ENCODE measurements at places on chromosomes 7 and 10.

- peak; percentile 26 for DNase-seq
These were observed 13.4 kb downstream of the USP54 start for GRCh38 chr10:73577788-73578187.

- DNase-seq, result no peak
These were observed 305.7 kb downstream of the CALN1 start for GRCh38 chr7:72106405-72106804.

- DNase-seq, result no peak
These were observed 137.6 kb upstream of the SAMD8 start for GRCh38 chr10:74973741-74974392.

DNA sequence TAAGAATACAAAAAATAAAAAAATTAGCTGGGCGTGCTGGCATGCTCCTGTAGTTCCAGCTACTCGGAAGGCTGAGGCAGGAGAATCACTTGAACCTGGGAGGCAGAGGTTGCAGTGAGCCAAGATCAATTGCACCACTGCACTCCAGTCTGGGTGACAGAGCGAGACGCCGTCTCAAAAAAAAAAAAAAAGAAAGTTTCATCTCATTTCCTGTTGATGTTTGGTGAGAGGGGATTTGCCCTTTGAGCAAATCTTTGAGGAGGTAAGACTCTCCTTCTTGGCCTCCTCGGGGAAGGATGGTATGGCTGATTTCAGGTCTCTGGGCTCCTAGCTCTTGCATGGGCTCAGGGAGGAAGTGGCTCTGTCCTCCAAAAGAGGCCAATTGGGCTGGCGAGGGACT lies 3.6 kb upstream of the GRID2IP start:
- no peak for DNase-seq

DNA sequence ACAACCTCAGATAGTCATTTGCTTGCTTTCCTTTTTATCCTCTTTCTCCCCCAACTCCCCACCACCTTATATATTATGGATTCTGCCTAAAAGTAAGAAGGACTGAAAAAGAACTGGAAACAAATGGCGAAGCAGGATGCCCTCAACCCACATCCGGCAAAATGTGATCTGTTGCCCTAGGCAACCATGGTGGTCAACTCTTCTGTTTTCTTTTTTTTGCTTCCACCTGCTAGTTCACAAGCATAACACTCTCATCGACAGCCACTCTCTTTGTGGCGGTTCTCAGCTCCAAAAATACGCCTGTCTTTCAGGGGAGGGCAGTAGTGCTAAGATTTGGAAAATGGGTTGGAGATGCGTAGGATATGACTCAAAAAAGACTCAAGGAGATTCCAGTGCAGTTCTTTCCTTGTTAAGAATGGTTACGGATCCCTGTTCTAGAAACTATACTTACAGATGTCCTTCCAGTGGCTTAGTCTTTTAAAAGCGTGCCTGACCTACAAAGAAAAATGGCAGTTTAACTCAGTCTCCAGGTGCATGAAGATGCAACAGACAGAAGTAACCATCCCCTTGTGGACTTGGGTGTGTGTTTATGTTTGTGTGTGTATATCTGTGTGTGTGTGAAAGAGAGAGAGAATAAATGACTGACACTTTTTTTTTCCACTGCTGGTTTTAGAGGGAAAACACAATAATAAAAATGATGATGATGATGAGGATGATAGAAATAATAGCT lies 10.7 kb downstream of the APBB1IP start:
- DNase-seq, result no peak

DNA sequence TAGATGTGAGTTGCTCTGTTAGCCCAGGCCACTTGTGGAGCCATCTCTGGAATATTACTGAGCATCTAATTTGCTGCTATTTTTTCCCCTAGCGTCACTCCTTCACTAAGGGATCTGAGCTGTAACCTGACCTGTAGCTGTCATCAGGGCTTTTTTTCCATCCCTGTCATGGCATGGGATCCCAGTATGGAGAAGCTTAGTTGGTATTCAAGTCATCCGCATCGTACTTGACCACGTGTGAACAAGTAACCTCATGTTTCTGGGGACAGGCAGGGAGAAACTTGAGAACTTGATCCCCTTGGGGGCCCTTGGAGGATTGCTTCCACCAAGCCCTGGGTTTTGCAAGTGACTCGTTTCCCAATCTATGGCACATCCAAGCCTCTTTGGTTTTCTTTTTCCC lies 474.4 kb upstream of the GALNT17 start:
- peak; percentile 65 for DNase-seq

GRCh38 chr7:131608116-131608500 lies 51.7 kb upstream of the PODXL start:
- peak; percentile 62 for DNase-seq

DNA sequence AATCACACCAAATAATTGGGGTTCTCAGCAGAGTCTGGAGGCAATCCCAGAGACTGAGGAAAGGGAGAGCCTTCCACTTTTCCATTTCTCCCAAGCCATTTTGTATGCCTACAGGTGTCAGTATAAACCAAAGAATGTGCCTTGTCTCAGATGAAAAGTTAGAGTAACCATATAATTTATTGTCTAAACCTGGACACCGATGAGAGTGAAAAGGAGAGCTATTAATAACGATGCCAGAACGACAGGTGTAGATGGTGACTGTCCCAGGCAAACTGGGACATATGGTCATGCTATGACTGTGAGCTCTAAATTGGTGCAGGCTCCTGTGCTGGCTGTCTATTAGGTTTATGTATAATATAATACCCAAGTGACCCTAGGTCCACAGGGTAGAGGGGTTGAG lies 219.6 kb downstream of the ARHGAP12 start:
- DNase-seq, result no peak

- no peak for DNase-seq
These were observed 1042.9 kb downstream of the GATA3 start for GRCh38 chr10:9097206-9097990.

DNA sequence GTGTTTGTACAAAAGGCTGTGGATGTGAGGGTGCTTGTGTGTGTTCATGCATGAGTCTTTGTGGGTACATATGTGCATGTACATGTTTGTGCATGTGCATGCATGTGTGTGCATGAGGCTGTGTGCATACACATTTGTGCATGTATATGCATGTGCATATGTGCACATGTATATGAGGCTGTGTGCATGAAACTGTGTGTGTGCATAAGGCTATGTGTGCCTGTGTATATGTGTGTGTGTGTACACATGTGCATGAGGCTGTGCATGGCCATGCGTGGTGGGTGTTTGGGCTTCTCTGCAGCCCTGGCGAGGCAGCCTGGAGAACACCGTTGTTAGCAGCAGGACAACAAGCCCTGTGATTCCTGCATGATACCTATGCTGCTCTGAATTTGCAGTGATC lies 207.7 kb upstream of the ADCY1 start:
- DNase-seq, result no peak

- no peak for DNase-seq
These were observed 55.3 kb upstream of the C7orf33 start for GRCh38 chr7:148535217-148535616.

GRCh38 chr7:74464931-74465886 lies 11.5 kb downstream of the GTF2IRD1 start:
- no peak for DNase-seq

- no peak for DNase-seq
These were observed 7.2 kb downstream of the PRSS58 start for GRCh38 chr7:142250705-142251104.

DNA sequence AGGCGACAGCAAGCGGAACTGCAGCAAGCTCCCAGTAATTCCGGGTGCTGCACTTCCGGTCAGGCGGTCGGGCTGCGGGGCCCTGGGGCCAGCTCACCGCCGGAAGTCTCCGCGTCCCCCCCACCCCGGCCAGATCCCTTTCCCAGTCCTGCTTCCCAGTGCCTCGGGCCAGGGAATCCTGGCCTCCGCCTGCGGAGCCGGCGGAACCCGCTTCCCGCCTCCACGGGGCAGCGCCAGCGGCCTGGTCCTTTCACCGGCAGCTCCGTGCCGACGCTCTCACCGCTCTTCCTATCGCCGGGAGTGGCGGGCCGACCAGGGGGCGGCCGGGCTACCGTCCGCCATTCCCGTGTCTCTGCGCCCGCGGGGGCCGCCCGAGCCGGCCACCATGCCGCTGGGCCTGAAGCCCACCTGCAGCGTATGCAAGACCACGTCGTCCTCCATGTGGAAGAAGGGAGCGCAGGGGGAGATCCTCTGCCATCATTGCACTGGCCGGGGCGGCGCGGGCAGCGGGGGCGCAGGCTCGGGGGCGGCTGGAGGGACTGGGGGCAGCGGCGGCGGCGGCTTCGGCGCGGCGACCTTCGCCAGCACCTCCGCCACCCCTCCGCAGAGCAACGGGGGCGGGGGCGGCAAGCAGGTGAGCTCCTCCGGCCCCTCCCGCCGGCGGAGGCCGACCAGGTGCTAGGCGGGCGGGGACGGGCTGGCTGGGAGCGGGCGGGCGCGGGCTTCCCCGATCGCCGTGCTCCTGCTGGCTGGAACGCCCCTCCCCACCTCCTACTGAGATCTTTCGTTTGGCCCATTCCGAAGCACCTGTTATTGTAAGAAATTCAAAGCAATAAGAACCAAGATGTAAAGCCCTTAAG lies at the start of gene GATAD1:
TSS of gene GATAD1 (plus strand) at position 138 of the 860 bp plus-strand sequence. CDS start at position 386, 248 bp downstream.
- DNase-seq, result peak; percentile 91

GRCh38 chr7:76303202-76304147 lies 1.0 kb downstream of the HSPB1 start:
- DNase-seq, result peak; percentile 96

- no peak for DNase-seq
These were observed 365.6 kb downstream of the WDR11 start for GRCh38 chr10:121216721-121217181.

DNA sequence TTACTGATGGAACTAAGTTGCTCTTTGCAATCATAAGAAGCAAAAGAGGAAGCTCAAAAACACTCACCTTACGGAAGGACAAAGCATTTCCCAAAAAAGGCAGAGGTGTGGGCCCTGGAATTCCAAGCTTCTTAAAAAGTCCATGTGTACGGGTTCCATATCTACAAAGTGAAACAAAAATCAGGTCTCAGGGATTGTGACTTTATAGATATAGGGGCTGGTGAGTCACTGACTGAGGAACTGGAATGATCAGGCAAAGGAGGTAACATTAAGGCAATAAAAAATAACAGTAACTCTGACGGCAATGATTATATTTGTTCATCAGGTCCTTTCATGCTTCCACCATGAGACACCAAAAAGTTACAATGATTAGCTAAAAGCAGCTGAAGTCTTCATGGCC lies 4.0 kb downstream of the CYP3A7 start:
- DNase-seq, result no peak

- DNase-seq, result no peak
These were observed 23.9 kb upstream of the GPR26 start for GRCh38 chr10:123642293-123642692.

DNA sequence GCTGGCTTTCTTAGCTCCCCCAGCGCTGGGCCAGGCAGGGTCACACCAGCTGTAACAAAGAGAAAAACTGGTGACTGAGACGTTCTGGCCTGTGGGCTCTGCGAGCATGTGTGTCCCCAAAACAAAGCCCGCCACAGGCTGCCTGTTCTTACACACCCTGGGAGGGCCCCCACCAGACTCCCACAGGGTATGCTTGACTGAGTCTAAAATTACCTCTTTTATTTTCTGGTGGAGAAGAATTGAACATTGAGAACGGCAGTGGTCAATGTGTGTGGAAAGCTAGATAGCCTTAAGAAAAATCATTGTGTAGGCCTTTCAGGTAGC lies 808 bp downstream of the C10orf71 start:
- no peak for DNase-seq

DNA sequence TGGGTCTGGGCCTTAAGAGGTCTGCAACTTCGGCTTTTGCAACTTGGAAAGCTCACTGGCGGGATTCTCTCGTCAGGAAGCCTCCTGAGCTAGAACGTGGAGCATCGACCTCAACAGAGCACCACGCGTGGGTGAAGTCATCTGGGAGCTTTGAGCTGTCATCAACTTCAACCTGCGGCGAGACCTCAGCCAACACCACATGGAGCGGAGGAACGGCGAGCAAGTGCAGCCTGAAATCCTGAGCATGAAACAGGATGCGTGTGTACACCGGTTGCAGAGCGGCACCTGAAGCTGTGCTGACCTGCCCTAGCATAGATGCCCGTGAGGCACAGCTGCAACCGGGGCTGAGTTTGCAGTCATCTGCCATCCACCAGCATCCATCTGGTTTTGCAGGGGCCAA lies 295.7 kb upstream of the SHH start:
- DNase-seq, result no peak

DNA sequence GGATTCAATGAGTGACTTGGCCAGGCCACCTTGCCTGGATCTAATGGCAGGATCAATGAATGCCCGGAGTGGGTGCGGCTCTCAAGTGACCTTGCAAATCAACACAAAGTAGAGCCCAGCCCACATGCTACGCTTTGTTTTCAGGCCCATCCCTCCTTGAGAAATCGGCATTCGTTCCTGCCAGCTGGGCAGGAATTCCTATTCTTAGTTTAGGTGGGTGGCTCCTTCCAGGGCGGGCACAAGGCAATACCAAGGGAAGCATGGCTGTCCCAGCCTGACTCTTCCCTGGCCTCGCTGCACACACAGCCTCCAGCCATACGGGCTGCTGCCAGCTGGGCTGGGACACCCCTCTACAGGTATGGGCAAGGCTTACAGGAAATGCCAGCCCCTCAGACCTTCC lies 119.3 kb downstream of the SH3PXD2A start:
- no peak for DNase-seq

GRCh38 chr7:159060440-159060839 lies 84.2 kb downstream of the VIPR2 start:
- DNase-seq, result no peak

- no peak for DNase-seq
These were observed 181.9 kb downstream of the CYP26A1 start for GRCh38 chr10:93255546-93255945.

GRCh38 chr7:139329119-139329518 lies 12.0 kb upstream of the FMC1 start:
- DNase-seq, result no peak

DNA sequence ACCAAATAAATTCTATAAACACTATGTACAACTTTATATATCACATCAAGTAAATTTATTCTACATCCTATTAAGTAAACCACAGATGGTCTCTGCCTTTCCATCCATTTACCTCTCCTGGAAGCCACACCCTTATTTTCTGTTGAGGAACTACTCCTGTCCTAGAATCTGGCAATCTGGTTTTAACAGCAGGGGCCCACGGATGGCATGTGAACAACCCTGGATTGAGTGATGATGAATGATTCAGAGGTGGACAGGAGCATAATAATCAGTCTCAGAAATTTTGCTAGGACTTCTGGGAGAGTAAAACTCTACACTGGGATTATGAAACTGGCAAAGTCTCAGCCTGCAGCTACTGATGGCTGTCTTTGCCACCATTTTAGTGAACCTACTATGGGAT lies 54.1 kb downstream of the CDK6 start:
- no peak for DNase-seq

- no peak for DNase-seq
These were observed 138.3 kb downstream of the DNAJB6 start for GRCh38 chr7:157475095-157475494.

- no peak for DNase-seq
These were observed 17.7 kb downstream of the PCGF5 start for GRCh38 chr10:91238191-91238590.

GRCh38 chr10:122561212-122561611 lies 658 bp downstream of the DMBT1 start:
- peak; percentile 27 for DNase-seq

GRCh38 chr10:82498976-82499375 lies 624.0 kb downstream of the NRG3 start:
- no peak for DNase-seq

GRCh38 chr7:101315336-101315735 lies 6.3 kb downstream of the IFT22 start:
- peak; percentile 45 for DNase-seq
